ENCODE measurements at places on chromosomes 7 and 10. TPM values are rescaled to one million over a fixed set of nuclear protein-coding genes. Genes with fewer than 3 reads are reported as not detected.

SPDYE11 gene
- polyA plus RNA-seq, result 3.4 TPM

GPRIN2 gene
- 9.3 TPM for polyA plus RNA-seq

DNA sequence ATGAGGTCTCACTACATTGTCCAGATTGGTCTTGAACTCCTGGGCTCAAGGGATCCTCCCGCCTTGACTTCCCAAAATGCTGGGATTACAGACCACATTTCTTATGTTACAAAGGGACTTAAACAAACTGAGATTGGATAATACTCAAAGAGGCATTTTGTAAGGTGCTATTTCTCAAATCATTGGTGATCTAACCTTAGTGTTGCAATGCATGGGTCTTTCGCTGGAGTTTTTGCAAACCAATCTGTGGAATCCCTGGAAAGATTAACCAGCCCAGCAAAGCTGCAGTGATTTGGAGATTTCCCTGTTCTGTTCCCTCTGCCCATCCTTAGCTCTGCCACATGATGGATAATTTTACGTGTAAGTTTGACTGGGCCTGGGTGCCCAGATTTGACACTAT is 20.4 kb upstream of the ECHDC3 start:
- no peak for DNase-seq

DNA sequence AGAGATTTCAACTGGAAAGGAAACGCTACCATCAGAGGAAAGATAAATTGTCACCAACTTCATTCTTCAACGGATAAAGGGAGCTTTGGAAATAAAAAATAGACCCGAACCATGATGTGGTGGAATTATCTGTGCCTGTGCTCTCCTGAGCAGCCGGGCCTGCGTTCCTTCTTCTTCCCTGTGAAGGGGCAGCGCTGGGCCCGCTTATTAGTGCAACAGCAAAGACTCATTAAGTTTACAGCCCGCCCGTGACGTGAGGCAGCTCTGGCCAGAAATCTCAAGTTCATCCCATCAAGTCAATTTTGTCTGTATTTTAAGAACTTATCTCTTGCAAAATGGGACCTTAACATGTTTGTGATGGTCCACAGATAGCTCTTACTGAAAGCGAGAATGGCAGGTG is 193.7 kb downstream of the ADARB2 start:
- no peak for DNase-seq
